ENCODE measurements at places on chromosomes 12 and 14.

- peak; percentile 43 for DNase-seq
Measured at GRCh38 chr12:52004042-52004648, 2.6 kb upstream of the TAMALIN start.

- DNase-seq: peak; percentile 73
Measured at GRCh38 chr12:53743266-53744129, 8.3 kb downstream of the CISTR start.

GRCh38 chr14:37585101-37585511 lies 9.9 kb downstream of the FOXA1 start:
- no peak for DNase-seq

DNA sequence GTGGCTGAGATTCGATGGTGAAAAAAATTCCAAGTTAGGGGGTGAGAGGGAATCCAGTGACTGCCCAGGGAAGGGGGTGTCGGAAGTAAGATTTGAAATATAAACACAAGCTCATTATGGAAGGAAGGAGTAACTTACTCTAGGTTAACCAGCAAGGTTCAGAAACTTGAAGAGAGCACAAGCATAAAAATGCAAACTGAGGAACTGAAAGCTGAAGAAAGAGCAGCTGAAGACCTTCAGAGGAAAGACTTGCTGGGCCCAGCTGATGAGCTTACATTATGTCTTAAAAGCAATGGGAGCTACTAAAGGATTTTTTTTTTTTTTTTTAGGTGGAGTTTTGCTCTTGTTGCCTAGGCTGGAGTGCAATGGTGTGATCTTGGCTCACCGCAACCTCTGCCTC lies 189.7 kb upstream of the GRIN2B start:
- no peak for DNase-seq

- peak; percentile 83 for DNase-seq
Measured at GRCh38 chr12:50070314-50071060, 13.1 kb downstream of the ASIC1 start.

DNA sequence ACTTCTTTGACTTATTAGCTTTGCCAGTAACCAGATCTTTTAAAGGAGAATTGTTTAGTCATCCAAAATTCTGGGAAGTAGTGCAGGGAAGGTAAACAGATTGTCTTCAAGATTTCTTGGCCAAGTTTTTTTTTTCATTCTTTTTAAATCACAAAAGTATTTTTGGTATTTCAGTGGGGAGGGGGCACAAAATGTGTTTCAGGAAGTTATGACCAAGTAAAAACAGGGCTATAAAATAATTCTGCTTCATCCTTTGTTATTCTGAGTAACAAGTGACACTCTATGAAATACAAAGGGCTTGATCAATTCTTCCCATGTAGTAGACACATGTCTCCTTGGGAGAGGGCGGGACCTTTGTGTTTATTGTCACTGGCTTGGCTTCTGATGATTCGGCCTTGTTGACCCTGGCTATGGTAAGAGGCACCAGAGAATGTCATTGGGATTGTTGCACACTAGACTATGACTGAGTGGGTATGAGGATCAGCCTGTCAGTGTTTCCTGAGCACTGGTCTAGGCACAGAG lies 55.4 kb downstream of the SUSD6 start:
- DNase-seq: no peak

GRCh38 chr12:26554332-26554731 lies 278.7 kb downstream of the ITPR2 start:
- DNase-seq: no peak

DNA sequence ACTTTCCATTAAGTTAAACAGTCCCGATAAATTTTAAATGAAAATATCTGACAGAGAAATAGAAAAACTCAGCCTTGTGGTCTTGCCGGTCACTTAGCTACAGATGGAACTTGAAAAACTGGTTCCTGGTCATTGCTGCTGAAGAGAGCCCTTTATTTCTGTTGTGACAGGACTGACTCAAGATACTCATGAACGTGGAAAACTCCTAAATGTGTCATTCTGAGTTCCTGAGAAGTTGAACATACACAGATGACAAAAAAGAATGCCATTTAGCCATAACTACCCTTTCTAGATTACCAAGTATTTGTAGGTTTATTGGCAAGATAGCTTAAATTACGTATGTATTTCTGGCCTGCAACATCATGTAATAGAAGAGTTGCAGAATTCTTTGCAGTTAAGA lies 134.2 kb downstream of the HMGA2 start:
- DNase-seq: no peak

DNA sequence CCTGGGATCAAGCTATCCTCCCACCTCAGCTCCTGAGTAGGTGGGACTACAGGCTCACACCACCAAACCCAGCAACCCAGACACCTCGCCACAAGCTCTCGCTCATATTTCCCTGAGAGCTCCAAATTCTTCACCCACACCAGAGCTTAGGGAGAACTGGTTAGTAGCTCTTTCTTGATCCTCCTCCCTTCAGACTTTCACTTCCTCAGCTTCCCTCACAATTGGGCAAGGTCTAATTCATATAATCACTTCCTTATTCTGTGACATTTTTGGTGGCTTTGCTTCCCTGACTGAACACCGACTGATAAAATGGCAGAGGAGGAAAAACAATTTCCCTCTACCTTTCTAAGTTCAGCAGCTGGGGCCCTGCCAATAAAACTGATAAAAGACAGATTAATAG lies 88.5 kb downstream of the GXYLT1 start:
- no peak for DNase-seq

- peak; percentile 68 for DNase-seq
Measured at GRCh38 chr14:49420201-49420600, 166.0 kb downstream of the RPS29 start.

GRCh38 chr14:68094752-68095151 lies 275.2 kb downstream of the RAD51B start:
- no peak for DNase-seq

DNA sequence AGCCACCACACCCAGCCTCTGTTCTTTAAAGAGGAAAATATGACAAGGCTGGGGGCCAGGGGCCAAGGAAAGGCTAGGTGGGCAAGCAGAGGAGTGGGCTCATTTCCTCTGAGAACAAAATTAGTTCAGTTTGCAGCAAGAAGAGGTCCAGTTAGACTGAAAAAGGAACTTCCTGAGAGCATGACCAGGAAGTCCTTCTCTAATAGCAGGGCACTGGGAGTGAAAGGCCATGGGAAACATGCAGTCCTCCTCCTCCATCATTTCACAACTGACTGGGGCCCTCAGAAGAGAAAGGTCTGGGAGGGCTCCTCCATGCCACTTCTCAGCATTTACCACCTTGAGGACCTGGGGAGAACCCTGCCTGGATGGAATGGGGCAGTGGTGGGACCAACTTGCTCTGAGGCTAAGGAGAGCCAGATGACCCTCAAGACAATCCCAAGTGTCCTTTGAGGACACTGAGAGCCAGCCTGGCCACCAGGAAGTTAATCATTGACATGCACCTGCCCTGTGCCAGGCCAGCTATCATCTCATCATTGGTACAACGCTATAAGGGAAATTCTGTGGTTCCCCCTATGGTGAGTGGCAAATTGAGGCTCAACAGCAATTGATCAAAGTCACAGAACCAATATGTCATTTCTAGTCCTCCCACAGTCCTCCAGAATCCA lies 2.0 kb downstream of the AQP2 start:
- DNase-seq: no peak

DNA sequence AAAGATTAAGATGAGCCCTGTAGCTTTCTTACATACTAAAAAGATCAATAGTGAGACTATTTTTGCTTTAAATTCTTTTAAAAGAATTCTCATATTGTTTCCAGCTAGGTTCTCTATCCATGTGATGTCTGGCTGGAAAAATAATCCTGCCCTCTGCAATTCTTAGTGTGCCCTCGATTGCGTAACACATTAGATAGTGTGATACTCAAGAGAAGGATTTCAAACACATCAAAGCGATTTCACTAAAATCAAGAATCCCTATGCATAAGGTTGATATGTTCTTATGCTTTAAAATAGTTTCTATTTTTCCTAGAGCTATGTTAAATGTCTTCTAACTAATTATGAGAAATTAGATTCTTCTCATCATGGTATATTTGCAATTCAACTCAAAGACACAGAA lies 127.3 kb upstream of the PLEKHA5 start:
- DNase-seq: no peak

- peak; percentile 54 for DNase-seq
Measured at GRCh38 chr14:69658664-69659261, 47.4 kb downstream of the SUSD6 start.

- peak; percentile 49 for DNase-seq
Measured at GRCh38 chr12:49705479-49706134, 1.6 kb downstream of the FMNL3 start.

GRCh38 chr12:53190108-53190729 lies 9.5 kb upstream of the CSAD start:
- DNase-seq: peak; percentile 74

DNA sequence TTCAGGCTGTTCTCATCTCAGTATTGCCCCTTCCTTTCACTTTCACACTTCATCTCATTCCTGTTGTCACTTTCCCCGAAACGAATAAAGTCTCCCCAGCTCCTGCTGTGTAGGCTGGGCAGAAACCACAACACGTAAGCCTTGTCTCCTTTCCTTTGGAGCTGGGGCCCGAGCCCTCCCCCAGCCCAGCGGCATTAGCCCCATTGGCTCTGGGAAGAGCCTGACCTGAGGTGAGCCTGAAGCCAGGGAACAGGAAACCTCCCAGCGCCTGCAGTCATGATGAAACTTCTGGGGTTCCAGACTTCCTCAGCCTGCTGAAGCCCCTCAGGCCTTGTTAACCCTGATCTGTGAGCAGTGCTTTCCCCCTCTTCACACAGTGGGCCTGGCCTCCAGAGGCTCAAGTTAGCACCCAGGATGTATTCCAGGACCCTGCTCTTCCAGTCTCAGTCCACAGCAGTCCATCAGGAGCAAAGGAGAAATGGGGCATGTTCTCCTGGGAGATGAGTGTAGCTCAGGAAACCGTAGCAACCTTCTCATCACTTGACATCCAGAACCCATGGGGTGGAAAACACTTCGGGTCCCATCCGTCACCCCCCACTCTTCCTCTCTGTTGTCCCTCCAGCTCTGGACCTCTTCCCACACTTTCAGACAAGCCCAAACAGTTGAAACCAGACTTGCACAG lies 21.8 kb downstream of the VASH1 start:
- peak; percentile 41 for DNase-seq

DNA sequence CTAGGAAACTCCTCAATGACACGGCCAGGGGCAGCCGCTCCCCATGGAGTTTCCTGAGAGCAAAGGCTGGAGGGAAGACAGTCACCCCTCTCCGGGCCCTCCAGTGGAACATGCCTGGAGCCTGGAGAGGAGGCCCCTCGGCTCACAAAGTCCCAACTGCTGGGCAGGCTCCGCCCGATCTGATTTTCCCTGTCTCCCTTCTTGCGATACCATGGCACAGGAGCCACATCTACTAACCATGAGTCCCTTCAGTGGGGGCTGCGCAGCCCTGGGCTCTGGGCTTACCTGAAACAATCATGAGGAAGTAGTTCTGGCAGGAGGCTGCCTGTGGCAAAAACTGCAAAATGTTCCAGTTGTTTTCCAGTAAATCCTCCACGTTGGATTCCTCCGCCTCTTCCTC lies 15.3 kb downstream of the P2RX2 start:
- no peak for DNase-seq

GRCh38 chr12:31973818-31974217 lies 14.6 kb downstream of the RESF1 start:
- DNase-seq: no peak

DNA sequence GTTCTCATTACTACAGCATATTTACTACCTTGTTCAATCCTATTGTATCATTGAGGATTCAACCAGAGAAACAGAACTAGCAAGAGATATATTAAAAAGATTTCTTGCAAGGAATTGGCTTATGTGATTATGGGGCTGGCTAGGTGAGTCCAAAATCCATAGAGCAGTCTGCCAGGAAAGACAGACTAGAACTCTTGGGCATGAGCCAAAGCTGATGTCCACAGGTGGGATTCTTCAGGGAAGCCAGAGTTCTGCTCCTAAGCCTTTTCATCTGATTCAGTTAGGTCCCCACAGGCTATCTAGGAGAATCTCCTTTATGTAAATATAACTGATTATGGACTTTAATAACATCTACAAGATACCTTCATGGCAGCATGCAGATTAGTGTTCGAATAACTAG lies 26.0 kb downstream of the PELI2 start:
- DNase-seq: no peak

DNA sequence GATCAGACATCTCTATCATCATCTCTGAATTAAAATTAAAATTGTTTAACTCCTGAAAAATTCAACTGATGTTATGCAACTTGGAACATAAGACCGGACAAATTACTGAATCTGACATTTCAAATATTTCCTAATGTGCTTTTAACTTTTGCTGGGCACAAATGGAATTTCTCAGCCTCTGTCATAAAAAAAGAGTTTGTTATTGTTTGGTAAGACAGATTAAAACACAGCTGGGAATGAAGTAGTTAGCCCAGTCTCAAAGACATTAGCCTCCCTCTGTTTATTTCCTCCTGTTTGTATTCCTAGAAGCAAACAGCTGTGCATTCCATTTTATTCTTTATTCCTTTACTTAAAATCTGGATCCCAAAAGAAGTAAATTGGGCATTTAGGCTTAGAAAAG lies 29.4 kb downstream of the PLEKHA5 start:
- no peak for DNase-seq

DNA sequence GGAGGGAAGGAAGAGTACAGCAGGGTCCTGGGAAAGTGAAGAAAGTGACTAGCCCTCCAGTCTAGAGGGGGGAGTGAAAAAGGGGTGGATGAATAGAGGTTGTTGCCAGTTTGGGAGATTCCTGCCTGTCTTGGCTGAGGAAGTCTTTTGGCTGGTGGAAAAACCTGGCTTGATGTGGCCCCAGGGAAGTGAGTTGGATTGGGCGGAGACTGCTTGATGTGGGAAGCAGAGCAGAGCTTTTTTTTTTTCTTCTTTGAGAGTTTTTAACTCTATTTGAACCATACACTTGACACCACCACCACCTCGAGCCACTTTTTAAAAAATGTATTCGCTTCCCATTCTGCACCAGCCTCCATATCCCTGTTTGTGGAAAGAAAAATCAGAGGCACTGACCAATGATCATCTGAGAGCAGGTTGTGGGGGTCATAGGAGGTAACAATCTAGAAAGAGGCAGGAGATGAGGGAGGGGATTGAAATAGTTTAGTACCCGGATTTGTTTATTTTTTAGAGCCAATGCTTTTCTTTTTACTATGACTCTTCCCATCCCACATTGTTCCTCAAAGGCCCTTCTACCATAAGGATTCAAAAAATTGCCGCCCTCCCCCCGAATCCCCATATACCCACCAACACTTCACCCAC lies 690 bp upstream of the DTX3 start:
- no peak for DNase-seq

GRCh38 chr14:67892466-67893100 lies 73.0 kb downstream of the RAD51B start:
- DNase-seq: no peak

- DNase-seq: no peak
Measured at GRCh38 chr12:30420561-30420960, 275.1 kb downstream of the IPO8 start.

DNA sequence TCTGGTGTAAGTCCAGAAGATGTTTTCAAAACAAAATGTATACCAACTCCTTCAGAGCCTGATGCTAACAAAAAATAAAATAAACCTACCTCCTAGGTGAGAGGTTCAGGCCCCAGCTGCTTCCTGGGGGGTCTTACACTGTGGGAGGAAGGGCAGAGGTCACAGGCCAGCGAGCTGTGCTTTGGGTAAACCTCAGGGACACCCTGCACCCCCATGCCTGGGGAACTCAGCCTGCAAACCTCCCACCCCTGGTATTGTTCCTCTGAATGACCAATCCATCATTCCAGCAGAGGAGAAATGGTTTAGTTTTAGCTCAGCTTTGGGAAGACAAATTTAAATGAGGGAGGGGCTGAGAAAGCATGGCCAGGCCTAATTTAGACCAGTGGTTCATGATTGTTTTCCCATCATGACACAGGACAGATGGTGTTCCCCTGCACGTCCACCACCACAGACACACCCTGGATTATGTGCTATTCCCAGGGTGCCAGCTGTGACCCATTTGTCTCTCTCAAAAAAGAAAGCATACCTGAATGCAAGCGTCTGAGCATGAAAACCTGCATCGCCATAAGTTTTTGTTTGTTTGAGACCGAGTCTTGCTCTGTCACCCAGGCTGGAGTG lies 14.5 kb upstream of the TFCP2 start:
- no peak for DNase-seq
